Activated T-helper 1 cell treated with anti-CD3 and anti-CD28 coated beads, Interleukin-2, amount 50 U/mL, for 16 hours (primary cell): ENCODE measurements at places on chromosomes 7 and 10.
A peak's percentile ranks its signal among the peaks of the same experiment; 100 is the strongest.

GRCh38 chr7:867001-867405 is 9.4 kb upstream of the GET4 start:
- DNase-seq = no peak

DNA sequence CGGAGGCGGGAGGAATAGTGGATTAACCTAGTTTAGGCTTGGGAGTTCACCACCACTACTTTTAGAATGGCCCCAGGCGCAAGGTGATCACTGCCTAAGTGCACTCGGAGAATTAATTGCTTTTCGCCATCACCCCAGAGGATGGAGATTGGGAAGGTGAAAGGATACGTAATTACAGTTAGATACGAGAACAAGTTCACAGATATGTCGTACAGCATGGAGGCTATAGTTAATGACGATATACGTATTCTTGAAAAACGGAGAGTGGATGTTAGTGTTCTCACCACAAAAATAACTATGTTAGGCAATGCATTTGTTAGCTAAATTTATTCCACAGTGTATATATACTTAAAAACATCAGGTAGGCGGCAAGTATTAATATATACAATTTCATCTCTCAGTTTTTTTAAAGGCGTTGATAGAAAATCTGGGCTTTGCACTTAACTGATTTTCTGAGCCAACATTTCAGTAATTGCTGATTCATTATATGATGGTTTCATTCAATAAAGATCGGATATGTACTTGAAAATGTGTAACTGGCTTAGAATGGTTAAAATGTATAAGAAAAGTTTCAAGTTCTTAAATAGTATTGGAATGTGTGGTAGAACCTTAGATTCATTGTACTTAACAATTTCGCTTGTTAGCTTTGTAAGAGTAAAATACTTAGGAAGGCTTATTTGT is 683 bp downstream of the CDC123 start:
- DNase-seq = no peak

- DNase-seq = no peak
Observed at GRCh38 chr10:34593930-34594329, 221.2 kb downstream of the PARD3 start.

DNA sequence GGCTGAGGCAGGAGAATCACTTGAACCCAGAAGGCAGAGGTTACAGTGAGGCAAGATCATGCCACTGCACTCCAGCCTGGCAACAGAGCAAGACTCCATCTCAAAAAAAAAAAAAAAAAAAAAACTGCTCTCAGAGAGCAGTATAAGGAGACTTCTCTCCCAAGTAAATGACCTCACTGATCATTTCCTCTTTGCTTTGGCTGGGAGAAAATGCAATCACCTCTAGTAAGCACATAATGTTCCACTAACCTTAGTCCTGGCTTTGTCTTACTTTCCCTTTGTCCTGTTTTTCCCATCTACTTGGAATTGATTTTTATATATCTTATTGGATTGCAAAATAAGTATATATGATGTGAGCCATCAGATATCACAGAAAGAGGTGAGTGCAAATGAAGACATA is 2.5 kb downstream of the SLC25A13 start:
- DNase-seq = no peak

DNA sequence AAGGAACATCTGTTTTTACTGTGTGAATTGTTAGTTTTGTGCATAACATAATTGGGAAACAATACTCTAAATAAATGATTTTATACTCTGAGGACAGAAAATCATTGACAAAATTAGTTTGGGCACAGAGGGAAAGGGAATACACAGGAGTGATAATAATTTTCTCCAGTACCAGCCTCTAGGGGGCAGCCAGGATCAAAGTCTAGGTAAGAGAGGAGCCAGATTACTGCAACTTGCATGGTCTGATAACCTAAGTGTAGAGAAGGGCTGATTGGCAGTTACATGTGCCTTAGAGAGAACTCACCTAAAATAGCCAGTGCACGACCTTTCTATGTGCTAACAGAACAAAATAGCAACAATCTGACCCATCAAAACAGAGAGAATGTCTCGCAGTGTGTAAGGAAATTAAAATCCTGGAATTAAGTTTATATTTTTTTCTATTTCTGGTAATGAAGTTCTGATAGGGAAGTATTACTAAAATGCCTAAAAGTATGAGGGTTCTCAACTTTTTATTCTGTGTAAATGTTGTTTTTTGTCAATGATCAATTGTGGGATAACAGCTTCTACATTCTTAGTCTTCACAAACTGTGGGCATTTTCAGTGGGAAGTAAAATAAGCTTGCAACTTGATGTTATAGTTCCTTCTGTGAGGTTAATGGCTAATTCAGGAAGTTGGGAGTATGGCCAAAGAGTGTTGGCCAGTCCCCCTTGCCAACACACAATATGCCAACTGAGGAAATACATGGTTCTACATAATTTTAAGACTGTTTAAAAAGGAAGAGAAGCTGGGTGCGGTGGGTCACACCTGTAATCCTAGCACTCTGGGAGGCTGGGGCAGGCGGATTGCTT is 66.4 kb downstream of the EXOC6 start:
- DNase-seq = no peak

- no peak for DNase-seq
Observed at GRCh38 chr7:52151559-52151958, 835.0 kb upstream of the COBL start.

GRCh38 chr10:77084431-77085144 is 553.0 kb downstream of the KCNMA1 start:
- DNase-seq = no peak

DNA sequence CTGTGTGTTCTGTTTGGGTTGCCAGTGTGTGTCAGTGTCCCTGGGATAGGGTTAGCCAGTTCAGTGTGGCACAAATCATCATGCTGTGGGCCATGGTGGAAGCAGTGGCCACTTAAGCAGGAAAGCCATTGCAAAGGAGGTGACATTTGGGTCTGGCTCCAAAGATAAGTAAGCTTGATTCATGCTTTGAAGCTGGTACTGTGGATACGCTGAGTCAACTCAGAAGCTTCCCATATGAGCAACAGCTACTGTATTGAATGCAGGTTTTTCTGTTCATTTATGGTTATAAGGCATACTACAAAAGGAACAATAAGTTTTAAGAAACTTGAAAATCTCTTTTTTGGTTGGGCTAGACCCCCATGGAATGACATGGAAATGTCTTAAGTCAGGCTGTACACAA is 143.1 kb downstream of the BMPER start:
- DNase-seq = no peak

- DNase-seq = no peak
Observed at GRCh38 chr10:60200012-60200681, 189.5 kb downstream of the ANK3 start.

- no peak for DNase-seq
Observed at GRCh38 chr7:1045069-1046063, 1.0 kb downstream of the GPR146 start.

DNA sequence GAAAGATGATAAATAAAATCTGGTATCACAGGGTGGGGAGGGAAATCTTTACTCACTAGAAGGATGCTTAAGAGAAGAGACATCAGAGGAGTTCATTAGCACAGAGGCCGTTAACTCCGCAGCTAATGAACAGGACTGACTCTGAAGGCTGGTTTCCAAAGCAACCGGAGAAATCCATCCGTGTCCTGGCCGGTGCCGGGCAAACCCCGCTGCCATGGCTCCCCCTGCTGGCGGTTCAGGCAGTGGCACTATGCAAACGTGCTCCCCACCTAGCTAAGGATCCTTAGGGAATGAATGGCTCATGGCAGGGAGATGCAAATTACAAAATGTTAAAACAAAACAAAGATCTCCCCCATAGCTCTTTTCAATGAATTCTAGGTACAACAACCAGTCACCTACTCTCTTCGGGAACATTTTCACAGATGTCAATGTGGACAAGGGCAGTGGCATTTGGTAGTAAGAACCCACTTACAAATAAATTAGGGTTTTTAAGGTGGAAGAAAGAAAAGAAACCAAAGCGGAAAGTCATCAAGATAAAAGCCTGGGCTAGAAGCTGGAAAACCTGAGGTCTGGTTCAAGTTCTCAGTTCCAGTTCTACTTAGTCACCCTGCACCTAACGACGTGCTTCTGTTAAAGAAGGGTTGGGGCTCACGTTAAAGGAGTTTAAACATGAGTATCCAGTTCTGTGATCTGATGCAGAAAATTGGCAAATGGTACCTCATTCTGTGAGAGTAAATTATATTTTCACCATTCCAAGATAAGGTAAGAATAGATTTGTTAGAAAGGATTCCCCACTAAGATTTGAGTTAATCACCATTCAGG is 138.2 kb downstream of the SVIL start:
- DNase-seq = peak; percentile 45

- no peak for DNase-seq
Observed at GRCh38 chr10:28179006-28179742, 123.7 kb downstream of the MPP7 start.

DNA sequence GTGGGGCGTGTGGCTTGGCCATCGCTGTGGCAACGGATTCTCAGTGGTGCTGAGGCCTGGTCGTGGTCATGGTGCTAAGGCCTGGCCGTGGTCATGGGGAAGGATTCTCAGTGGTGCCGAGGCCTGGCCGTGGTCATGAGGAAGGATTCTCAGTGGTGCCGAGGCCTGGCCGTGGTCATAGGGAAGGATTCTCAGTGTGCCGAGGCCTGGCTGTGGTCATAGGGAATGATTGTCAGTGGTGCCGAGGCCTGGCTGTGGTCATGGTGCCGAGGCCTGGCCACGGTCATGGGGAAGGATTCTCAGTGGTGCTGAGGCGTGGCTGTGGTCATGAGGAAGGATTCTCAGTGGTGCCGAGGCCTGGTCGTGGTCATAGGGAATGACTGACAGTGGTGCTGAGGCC is 327.9 kb downstream of the ADARB2 start:
- DNase-seq = no peak
